K562 (cell line): ENCODE measurements at places on chromosomes 3 and 15. TPM values are rescaled to one million over a fixed set of nuclear protein-coding genes. Genes with fewer than 3 reads are reported as not detected.

EPB42 gene
- total RNA-seq: 1.3 and 1.7 TPM in 2 replicates

PTPRG gene
- 0.16 and 0.18 TPM in 2 replicates for total RNA-seq

C3orf49 gene
- not detected in 2 replicates for total RNA-seq

ADPRH gene
- 1.3 and 1.4 TPM in 2 replicates for total RNA-seq

TBC1D2B gene
- total RNA-seq: 10.1 and 10.7 TPM in 2 replicates

COPS2 gene
- total RNA-seq: 106 and 107 TPM in 2 replicates

ACVR2B gene
- 20.5 and 23.7 TPM in 2 replicates for total RNA-seq

- DNase-seq: no peak
These were observed 59.6 kb downstream of the COL6A6 start for GRCh38 chr3:130576375-130577266.

DNA sequence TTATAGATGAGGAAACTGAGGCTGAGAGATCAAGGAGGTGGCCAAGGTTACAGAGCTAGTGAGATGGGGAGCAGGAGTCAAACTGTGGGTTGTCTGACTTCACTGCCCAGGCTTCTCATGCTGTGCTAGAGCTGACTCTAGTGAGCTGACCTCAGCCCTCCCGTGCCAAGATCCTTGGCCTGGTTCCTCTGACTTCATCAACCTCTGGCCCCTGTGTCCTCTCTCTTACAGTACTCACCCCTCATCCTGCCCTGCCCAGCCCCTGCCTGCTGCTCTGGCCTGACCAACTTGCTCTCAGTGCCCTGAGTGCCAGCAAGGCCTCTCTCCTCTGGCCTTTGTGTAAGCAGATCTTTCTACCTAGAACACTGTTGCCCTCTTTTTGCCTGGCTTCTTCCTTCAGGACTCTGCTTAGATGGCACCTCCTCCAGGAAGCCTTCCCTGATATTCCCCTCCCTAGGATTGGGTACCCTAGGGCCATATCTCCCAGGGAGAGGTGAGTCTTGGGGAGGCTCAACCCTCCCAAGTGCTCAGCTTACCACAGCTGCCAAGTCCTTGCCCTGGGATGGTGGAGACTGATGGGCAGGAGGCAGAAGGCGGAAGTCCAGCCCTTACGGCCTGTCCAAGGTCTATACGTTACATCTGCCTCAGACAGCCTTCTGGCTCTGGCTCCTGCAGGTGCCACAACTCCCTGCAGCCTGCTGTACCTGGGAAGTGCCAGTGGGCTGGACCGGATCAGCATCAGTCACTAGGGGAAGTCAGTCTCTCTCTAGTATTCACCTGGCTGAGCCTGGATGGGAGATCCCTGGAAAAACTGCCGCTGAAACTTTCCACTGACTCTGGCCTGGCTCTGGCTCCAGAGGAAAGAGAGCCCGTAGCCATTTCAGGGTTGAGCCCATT, 36.3 kb upstream of the FAM107A start:
- no peak for DNase-seq

- no peak for DNase-seq
These were observed 1.9 kb downstream of the IVD start for GRCh38 chr15:40407330-40407990.

DNA sequence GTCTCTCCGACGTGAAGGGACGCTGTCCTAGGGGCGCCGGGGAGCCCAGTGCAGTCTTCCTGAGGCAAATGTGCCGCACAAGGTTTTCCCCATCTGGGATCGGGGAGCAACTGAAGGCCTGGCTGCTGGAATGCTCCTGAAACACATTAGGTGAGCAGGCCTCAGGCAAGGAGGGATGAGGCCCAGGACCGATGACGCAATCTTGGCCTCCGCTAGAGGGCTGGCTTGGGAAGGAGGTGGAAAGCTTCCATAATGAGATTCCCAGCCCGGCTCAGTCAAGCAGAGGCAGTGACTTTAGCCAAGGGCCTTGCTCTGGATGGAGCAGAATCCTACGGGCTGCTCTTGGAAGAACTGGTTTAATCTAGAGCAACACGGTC, 50.8 kb downstream of the CPN2 start:
- DNase-seq: no peak

GRCh38 chr15:54843006-54843405, 353.7 kb downstream of the RSL24D1 start:
- DNase-seq: no peak
